ENCODE measurements at places on chromosomes 5 and 9.

DNA sequence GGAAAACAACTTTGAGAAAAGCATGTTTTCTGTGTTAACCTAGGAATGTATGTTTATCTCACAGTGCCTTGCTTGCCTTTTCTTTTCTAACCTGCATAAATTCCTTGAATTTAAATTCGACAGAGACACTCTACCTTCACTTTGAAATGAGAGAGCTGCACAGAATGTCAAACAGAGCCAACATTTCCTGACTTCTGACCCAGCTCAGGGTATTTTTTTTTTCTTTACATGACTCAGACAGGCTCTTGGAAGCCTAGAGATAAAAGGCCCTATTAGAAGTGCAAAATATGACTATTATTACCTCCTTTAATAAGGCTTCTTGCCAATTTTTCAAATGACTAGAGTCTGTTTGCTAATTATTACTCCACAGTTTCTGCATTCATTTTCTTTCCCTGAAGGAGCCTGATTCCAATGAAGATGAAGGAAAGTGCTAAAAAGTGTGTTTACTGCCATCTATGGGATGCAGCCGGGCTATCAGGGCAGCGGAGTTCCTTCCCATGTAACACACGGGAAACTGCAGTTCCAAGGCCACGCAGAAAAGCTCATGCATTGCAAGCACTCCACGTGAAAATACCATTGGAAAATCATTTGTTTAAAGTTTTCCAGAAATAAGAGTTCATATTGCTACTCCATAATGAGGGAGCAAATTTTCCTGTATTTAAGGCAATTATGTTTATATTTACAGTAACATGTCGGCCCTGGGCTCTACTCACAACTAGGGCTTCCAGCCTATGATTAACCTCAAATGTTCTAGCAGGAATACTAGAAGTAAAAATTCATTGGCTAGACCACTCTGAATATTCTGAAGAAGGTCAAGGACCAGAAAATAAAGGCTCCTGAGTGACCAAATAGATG is 485.6 kb downstream of the ZSWIM6 start:
- no peak for DNase-seq

DNA sequence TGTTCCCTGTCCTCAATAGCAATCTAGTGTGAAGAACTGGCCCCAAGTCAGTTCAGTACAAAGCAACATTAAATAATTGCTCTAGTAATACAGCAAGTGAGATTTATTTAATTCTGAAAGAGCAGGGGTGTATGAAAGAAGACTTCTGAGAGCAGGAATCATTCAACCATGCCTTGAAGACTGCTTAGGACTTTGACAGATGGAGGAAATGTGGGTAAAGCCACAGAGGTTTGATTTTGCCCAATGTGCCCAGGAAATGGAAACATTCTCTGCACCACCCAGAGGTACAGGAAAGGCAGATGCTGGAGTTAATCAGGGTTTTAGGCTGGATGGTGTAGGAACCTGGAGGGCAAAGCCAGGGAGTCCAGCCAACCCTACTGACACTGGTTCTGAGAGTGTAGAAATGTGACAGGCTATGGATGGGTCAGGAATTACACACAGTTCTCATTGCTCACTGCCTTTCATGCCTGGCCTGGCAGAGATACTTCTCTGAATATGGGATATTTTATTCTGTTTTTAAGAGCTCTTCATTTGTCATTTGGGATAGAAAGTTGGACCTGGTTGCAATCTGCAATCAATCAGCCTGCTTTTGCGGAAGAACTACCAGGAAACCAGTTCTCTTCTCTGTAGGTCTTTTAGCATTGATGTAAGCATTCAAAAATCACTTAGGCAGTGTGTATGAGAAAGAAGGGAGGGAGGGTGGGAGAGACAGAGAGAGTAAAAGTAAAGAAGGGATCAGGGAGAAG is 88.3 kb downstream of the BRINP1 start:
- DNase-seq = no peak

DNA sequence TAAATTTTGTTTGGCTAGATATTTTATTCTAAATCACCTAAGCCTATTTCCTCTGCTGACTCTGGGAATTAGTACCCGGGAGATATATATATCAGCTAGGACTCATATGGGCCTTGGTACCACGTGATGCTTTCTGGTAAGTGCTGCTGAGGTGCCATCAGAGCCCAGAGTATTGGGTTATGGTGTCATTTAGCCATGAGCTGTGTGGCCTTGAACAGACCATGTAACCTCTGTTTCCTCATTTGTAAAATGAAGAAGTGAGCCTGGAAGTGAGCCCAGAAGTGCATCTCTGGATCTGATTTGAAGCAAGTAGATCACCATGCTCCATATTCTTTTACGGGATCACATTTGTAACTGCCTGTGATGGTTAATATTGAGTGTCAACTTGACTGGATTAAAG is 126.1 kb downstream of the GPBP1 start:
- DNase-seq = no peak

GRCh38 chr5:171966270-171966669 is 40.2 kb downstream of the FBXW11 start:
- no peak for DNase-seq

- no peak for DNase-seq
Measured at GRCh38 chr9:1759771-1760300, 255.3 kb upstream of the SMARCA2 start.

DNA sequence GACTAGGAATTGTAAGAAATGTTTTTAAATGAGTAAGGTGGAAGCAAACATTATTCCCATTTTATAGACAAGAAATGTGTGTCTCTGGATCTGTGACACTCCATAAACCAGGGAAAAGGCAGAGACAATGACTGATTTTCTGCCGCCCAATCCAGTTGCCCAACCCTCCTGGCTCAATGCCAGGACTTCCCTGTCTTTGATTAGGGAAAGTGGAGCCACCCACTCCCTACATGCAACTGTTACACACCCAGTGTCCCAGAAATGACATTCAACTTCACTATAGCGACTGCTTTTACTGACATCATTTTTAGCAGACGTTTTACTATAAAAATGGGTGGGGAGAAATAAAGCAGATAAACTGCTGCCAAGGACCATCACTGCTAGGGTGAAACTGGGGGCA is 79.7 kb downstream of the THBS4 start:
- DNase-seq = no peak

DNA sequence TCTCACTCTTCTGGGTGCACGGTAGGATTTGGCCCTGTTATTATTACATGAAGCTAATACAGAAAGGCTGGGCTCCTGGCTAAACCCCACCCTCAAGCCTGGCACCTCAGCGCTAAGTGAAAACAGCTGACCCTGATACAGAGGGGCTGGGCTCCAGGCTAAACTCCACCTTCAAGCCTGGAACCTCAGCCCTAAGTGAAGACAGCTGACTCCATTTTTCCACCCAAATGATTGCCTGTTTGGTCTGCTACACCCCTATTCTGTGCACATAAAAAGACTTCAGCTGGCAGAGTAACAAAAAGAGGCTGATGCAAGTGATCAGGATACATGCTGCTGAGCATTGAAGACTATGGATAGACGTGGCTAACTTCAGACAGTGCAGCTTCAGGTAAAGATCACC is 148.4 kb upstream of the CLINT1 start:
- no peak for DNase-seq

GRCh38 chr9:22171691-22172090 is 162.6 kb upstream of the CDKN2B start:
- no peak for DNase-seq

- peak; percentile 70 for DNase-seq
Measured at GRCh38 chr5:177133096-177133852, at the start of gene NSD1. TSS of gene NSD1 (plus strand) at chr5:177133773. CDS start at chr5:177135104, 1,331 bp downstream.
